Activated CD8-positive, alpha-beta memory T cell treated with anti-CD3 and anti-CD28 coated beads, Interleukin-2, amount 10 ng/mL, durations not matched to agents 7 days and 5 days (primary cell): ENCODE measurements at places on chromosomes 7 and 10. TPM values are rescaled to one million over a fixed set of nuclear protein-coding genes. Genes with fewer than 3 reads are reported as not detected.

GIMAP1 gene
- total RNA-seq, result 12.4 TPM

DNA sequence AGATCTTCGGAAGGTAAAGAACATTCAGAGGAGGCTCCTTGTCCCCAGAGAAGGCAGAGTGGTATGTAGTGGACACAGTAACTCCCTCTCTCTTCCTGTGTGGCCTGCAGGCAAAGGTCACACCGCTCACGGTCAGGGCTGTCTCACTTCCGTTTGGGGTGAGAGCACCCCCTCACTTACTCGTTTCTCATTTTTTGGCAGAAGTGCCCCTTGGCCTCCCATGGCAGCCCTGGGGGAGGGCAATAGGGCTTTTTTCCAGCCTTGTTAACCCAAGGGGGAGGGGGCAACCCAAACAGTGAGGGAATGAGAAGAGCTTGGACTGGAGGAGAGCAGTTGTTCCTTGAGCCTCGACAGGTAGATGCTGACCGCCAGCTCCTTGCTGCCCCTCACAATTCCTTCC lies 31.8 kb upstream of the SRGN start:
- H3K36me3 ChIP-seq, result no peaks in the 10 kb centered on the region
- peak; percentile 55 for DNase-seq
- H3K27ac ChIP-seq, result peak overlapping the region; percentile 87
- no peaks in the 10 kb centered on the region for H3K27me3 ChIP-seq

DNA sequence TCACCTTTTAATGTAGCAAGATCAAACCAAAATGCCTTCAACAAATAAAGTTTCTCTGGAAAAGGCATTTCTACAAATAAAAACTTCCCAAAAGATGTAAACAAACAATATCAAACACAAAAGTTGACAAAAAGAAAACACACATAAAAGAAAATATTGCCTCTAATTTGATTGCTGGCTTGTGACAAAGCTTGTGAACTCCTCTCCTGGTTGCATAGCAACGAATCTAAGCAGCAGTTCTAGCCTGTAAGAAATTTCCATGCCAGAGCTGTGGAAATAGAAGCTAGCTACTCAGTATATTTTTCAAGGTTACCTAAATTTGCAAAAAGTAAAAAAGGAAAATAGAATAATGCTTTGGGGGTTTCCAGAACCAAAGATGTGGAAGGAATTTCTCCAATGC lies 173.9 kb upstream of the CDK1 start:
- no peaks in the 10 kb centered on the region for H3K36me3 ChIP-seq
- H3K4me3 ChIP-seq, result no peak overlapping the region
- H3K27me3 ChIP-seq, result no peaks in the 10 kb centered on the region
- DNase-seq, result no peak
- no peak overlapping the region for H3K27ac ChIP-seq
- no peaks in the 10 kb centered on the region for H3K4me1 ChIP-seq

GRCh38 chr10:64973391-64973790 lies 1452.2 kb downstream of the REEP3 start:
- no peak for DNase-seq
- no peaks in the 10 kb centered on the region for H3K36me3 ChIP-seq
- no peak overlapping the region for H3K27ac ChIP-seq
- H3K4me3 ChIP-seq, result no peak overlapping the region

GRCh38 chr10:128050936-128051335 lies 75.3 kb downstream of the MKI67 start:
- H3K4me3 ChIP-seq, result no peak overlapping the region
- no peak for DNase-seq
- H3K27me3 ChIP-seq, result no peaks in the 10 kb centered on the region

DNA sequence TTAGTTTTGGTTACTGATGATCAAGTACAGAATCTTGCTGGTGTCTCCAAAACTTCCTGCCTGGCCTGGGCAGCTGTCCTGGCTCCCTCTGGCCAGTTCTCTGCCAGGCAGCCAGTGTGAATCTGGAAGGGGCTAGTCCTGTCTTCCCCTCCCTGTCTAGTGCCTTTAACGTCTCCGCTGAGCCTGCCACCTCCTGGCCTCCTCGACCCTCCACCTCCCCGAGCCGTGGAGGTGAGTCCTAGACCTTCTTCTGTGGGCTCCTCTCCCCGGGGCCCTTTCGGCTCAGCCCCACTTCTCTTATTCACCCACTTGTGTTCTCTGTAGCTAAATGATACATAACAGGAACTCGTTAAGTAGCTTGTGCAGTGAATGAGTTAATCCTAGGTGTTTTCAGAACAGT lies 218.2 kb downstream of the MGMT start:
- no peaks in the 10 kb centered on the region for H3K4me1 ChIP-seq
- H3K27ac ChIP-seq, result no peak overlapping the region

DNA sequence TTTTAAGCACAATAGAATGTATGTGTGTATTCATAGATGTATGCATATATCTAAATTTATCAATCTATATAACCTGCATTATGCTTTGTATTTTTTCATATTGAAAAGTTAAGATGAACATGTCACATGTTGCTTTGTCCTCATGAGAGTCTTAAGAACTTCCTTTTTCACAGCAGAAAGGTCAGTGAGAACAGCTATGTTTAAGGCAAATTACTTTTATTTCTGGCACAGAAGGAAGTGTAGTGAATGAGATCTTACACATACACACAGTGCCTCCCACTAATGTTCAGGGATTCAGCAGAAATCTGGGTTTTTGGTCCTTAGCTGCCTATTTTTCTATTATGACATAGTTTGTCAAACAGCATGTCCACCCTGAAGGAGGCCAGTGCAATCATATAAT lies 134.8 kb downstream of the TMEM26 start:
- no peak overlapping the region for H3K4me3 ChIP-seq
- no peaks in the 10 kb centered on the region for H3K36me3 ChIP-seq
- DNase-seq, result no peak
- no peak overlapping the region for H3K27ac ChIP-seq

DNA sequence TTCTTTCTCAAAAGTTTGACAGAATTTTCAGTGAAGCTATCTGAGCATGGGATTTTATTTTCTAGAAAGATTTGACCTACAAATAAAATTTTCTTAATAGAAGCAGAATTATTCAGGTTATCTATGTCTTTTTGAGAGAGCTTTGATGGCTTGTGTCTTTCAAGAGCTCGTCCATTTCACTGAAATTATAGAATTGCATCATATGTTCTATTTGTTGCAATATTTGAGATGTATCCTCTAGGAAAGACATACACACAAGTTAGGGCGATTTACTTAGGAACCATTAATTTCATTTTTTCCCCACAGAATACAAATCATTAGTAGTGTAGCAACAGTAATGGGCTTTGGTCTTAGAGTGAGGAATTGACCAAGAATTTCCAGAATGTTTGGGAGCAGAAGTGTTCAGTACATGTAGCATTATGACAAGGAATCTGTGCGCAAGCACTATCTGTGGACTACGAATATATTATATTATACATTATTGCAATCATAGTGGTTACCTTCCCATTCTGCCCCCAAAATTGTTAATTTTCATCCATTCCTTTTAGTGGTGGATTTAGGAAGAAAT lies 12.8 kb upstream of the COL17A1 start:
- H3K4me1 ChIP-seq, result no peaks in the 10 kb centered on the region
- H3K36me3 ChIP-seq, result no peaks in the 10 kb centered on the region
- DNase-seq, result no peak
- peaks cover 15% of the 10 kb centered on the region for H3K27me3 ChIP-seq

DNA sequence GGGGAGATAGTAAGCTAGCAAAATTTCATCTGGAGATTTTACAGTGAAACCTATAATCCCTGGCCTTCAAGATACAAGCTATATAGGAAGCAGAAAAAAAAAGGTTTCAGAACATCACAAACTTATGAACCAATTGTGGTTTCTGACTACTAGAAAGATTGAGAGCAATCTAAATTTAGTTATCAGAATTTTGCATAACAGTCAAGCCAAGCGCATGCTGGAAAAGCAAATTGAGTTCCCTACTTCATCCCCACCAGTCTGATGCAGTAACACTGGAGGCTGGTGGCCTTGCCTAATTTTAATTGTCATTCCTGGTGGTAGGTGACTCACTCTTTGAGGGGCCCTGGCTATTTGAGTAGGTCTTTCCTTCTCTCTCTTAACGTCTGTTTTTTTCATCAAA lies 46.3 kb upstream of the ELMO1 start:
- DNase-seq, result no peak
- no peaks in the 10 kb centered on the region for H3K36me3 ChIP-seq
- H3K27me3 ChIP-seq, result no peaks in the 10 kb centered on the region
- no peak overlapping the region for H3K27ac ChIP-seq
- H3K4me3 ChIP-seq, result no peak overlapping the region

LCOR gene
- total RNA-seq, result 34.0 TPM

- H3K27ac ChIP-seq, result no peak overlapping the region
- DNase-seq, result no peak
- no peaks in the 10 kb centered on the region for H3K4me1 ChIP-seq
- no peaks in the 10 kb centered on the region for H3K36me3 ChIP-seq
- H3K27me3 ChIP-seq, result no peaks in the 10 kb centered on the region
- no peak overlapping the region for H3K4me3 ChIP-seq
Observed at GRCh38 chr10:103042908-103043307, 124.8 kb downstream of the CNNM2 start.

GRCh38 chr7:36507475-36508440 lies 118.1 kb downstream of the ANLN start:
- H3K4me1 ChIP-seq, result no peaks in the 10 kb centered on the region
- H3K27ac ChIP-seq, result no peak overlapping the region
- no peak for DNase-seq
- H3K36me3 ChIP-seq, result peaks cover 2% of the 10 kb centered on the region

- no peak overlapping the region for H3K27ac ChIP-seq
- peaks cover 52% of the 10 kb centered on the region for H3K4me1 ChIP-seq
- H3K4me3 ChIP-seq, result no peak overlapping the region
Observed at GRCh38 chr10:63213489-63213888, 80.4 kb downstream of the NRBF2 start.

CAV2 gene
- total RNA-seq, result 0.26 TPM

GRCh38 chr7:32892521-32893206 lies 1.1 kb upstream of the KBTBD2 start:
- H3K27ac ChIP-seq, result peak overlapping the region; percentile 84
- peak; percentile 71 for DNase-seq
- peak overlapping the region; percentile 78 for H3K4me3 ChIP-seq
- peaks cover 40% of the 10 kb centered on the region for H3K4me1 ChIP-seq
- peaks cover 22% of the 10 kb centered on the region for H3K36me3 ChIP-seq

NUDT13 gene
- total RNA-seq, result 1.2 TPM
